ENCODE measurements at places on chromosomes 2 and 18.

GRCh38 chr18:44936485-44936884 lies 255.8 kb downstream of the SETBP1 start:
- DNase-seq, result no peak

- DNase-seq, result no peak
Measured at GRCh38 chr2:111100765-111101162, 19.9 kb upstream of the BCL2L11 start.

DNA sequence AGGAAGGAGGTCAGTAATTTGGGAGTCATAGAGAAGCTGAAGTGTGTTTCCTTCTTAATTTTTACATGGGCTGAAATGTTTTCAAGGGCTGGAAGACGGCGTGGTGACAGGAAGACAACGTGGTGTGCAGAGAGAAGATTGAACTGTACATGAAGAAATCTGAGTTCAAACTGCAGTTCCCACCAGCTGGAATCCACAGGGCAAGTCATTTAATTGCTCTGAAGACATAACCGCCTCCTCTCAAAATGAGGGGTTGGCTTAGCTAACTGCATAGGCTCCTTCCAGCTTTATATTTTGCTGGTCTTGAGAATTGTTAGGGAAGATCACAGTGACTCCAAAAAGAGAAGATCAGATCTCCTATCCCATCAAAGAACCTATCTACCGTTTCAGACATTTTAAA lies 103.9 kb downstream of the SLC8A1 start:
- DNase-seq, result no peak

DNA sequence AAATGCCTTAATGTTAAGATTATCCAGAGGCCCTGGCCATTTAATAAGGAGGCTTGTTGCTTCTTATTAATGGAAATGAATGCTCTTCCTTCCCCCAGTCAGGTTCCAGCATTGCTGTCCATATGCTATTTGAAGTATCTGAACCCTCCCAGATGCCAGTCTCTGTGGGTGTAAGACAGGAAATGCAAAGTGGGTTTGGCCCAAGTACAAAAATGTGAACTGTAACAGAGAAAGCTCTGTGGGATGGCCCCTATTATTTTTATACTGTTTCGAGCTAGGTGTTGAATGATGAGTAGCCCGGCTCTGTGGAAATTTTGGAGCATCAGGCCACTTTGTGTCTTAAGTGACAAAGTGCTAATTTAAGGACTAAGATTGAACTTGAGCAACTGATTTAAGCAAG lies 141.0 kb downstream of the UXS1 start:
- DNase-seq, result no peak

DNA sequence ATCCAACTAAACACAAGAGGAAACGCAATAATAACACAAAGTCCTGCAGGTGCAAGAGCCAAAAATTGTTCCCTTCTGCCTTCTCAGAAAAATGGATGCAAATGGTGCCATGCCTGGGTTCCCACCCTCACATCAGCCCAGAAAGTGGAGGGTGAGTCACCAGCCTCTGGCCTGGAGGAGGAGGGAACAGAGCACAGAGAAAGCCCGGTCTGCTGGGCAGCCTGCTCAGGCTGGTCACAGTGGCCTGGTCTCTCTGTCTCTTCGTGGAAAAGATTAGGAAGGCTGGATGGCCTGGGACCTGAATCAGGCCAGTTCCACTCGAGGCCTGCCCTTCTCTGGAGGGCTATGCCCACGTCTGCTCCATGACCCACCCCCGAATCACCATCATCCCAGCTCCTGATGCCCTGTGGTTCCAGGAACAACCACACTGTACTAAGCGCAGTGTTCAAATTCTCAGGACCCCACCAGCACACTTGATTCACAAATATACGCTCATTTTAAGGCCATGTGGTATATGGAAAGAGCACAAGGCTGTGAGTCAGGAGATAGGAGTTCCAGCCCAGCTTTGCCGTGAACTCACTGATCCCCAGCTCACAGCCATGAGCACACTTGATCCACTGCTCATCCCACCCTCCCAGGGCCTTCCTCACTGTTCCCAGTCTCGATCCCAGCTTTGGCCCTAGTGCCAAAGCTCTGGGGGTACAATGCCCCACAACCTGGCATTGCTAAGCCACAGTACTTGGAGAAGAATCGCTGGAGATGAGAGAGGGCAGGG lies 82.1 kb downstream of the ZBTB7C start:
- no peak for DNase-seq

DNA sequence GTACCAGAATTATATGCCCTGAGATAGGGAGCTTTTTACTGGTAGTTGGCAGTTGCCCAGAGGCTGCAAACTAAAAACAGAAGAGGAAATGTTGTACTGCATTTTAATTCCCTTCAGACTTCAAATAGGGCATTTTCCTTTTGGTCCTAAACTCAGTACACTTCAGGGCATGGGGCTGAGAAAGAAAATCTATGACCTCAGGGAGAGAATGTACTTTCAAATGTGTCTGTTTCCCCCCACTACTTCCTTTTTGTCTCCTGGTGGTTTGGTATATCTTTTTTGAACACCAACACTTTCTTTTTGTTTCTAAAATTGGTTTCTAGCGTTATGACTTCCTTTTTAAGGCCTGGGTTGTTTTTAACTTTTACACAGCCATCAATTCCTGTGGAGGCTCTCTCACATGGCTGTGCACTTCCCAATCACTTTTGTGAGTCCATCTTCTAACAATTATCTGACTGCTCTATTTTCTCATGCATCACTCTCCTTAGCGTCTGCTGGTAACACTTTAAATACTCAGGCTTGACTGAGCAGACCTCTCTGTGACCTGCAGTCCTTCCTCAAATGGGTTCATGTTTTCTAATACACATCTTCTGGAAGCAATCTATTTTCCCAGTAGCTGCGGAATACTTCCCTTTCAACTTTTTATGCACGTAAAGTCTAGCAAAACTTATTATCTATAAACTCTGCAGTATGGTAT lies 596.0 kb downstream of the LRP1B start:
- no peak for DNase-seq

DNA sequence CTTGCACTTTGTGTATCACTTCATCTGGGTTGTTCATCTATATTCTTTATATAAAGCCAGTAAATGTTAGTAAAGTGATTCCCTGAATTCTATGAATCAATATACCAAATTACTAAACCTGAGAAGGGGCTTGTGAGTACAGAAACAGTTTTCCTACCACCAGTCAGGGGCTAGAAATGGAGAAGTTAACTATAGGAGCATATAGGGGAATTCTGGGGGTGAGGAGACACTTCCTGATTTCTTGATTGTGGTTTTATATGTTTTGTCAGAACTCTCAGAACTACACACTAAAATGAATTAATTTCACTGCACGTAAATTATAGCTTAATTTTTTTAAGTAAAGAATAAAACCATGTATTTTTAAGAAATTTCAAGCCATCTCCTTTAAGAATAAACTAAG lies 93.7 kb downstream of the SESTD1 start:
- DNase-seq, result no peak

DNA sequence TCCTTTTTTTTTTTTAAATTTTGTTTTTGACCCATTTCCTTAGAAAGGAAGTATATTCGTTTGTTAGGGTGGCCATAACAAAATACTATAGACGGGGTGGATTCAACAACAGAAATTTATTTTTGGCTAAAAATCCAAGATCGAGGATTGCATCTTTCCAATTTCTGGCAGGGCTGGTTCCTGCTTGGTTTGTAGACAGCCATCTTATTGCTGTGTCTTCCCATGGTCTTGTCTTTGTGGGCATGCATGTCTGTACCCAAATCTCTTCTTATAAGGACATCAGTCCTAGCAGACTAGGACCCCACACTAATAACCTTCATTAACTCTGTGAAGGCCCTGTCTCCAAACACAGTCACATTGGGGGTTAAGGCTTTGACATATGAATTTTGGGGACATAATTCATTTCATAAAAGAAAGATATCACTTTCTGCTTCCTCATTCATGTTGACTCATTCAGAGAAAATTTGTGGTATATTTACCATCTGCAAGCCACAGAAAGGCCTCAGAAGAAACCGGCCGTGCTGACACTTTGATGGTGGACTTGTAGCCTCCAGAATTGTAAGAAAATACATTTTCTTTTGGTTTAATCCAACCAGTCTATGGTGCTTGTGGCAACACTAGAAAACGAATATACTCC lies 262.1 kb downstream of the LPIN1 start:
- no peak for DNase-seq

GRCh38 chr2:36731941-36732672 lies 35.6 kb downstream of the VIT start:
- DNase-seq, result no peak

GRCh38 chr2:138640921-138641676 lies 139.1 kb downstream of the NXPH2 start:
- no peak for DNase-seq

DNA sequence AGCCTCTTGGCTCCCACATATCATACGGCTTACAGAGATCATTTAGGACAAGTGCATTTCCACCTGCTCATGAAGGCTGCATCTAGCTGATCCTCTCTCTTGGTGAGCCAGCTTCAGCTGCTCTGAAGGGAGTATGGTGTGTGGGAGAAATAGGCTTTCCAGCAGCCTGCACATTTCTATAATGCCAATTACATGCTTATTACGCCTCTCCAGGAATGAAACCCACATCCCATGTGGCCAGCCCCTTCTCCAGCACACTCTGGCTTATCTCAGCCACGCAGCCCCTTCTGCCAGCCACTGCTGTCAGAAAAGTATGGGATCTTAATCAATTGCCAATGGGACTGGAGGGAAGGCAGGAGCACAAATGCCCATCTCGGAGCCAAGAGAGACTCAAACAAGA lies 117.5 kb downstream of the GALNT14 start:
- DNase-seq, result no peak

DNA sequence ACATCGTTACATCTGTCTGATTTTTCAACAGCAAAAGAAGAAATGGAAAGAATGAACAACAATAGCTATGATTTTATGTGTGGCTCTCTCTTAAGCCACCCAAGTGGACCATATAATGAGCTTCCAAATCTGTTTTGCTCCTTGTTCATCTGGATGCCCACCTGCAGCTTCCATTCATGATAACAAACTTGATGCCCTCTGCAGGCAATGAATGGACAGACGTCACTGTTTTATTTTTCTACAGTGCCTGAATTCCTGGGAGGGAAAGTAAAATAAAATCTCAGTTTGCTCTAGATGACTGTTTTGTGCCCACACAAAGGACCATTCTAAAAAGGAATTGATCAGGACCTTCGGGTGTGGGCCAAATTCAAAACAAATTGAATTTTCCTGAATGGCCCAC lies 5.0 kb downstream of the MREG start:
- no peak for DNase-seq

GRCh38 chr2:17309741-17310339 lies 208.4 kb downstream of the RAD51AP2 start:
- no peak for DNase-seq

GRCh38 chr2:168470320-168471162 lies 14.5 kb downstream of the CERS6 start:
- peak; percentile 29 for DNase-seq

DNA sequence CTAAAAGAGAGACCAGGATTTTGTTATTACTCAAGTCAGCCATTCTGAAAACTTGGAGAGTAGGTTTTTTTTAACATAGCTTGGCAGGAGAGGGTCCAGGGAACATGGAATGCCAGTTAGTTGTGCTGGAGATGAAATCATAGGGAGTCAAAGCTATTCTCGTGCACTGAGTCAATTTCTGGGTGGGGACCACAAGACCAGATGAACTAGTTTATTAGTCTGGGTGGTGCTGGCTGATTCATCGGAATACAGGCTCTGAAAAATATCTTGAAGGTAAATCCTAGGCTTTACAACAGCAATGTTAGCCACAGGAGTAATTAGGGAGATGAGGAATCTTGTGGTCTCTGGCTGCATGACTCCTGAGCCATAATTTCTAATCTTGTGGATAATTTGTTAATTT lies 921.4 kb downstream of the TRIB2 start:
- DNase-seq, result no peak

GRCh38 chr2:179137200-179137759 lies 87.3 kb upstream of the CCDC141 start:
- DNase-seq, result no peak

GRCh38 chr2:2847209-2847676 lies 516.2 kb upstream of the MYT1L start:
- no peak for DNase-seq

DNA sequence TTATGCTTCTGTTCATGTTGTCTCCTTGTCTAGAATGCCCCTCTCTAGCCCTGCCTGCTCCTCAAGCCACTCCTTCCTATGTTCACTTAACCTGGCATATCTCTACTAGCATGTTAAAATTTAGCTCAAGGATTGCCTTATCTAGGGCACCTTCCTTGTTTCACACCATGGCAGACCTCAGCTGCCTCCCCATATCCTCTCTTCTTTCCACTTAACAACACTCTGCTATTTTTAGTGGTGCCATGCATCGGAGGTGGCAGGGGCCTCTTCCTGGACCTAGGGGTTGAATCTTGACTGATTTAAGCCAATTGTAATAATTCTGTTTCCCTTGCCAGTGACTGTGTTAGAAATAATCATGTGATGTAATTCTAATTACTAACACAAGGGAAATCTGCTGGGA lies 36.9 kb upstream of the FAM98A start:
- no peak for DNase-seq

DNA sequence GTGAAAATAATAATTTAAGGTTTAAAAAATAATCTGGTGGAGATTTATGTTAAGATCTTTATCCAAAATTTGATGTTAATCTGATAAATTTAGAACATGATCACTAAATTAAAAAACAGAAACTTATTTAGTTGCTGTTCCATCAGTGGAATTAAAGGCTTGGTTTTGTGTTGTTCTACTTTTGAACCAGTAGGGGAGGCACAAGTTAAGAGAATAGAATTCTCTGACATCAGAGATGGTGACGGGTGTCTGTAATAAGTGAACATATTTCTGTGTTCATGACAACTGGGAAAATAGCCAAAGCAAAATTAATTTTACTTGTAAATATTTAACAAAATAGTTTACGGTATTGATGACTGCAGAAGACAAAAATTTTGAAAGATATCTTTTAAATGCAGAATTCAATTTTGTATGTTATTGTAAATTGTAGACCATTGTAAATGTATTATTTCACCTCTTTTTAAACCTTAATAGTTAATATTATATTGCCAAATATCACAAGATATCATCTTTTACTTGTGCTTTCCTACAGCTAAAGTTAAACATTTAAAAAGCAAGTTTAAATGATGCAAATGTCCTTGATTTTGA lies 106.0 kb downstream of the UBR3 start:
- no peak for DNase-seq

DNA sequence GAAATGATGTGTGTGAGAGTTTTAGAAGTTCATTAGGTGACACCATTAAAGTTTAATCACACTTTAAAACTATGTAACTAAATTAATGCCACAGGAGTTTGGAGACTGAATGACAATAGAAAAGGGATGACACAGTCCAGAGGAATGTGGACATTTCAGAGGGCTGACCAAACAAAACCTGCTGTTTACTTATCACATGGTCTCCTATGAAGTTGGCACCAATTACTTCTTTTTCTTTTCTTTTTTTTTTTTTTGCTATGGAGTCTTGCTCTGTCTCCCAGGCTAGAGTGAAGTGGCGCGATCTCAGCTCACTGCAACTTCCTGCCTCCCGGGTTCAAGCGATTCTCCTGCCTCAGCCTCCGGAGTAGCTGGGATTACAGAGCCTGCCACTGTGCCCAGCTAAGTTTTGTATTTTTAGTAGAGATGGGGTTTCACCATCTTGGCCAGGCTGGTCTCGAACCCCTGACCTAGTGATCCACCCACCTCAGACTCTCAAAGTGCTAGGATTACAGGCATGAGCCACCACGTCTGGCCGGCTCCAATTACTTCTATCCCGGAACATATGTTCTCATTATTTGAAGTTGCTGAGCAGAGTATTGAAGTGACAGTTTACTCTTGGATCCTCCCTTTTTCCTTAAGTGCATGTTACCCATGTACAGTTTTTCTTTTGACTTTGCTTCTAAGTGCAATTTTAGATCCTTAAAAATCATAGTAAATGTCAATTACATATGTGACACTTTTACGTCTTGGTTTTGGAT lies 4.3 kb downstream of the AGPS start:
- no peak for DNase-seq

Data from right kidney (tissue), 9 donors.